ENCODE measurements at places on chromosomes 4 and X.

DNA sequence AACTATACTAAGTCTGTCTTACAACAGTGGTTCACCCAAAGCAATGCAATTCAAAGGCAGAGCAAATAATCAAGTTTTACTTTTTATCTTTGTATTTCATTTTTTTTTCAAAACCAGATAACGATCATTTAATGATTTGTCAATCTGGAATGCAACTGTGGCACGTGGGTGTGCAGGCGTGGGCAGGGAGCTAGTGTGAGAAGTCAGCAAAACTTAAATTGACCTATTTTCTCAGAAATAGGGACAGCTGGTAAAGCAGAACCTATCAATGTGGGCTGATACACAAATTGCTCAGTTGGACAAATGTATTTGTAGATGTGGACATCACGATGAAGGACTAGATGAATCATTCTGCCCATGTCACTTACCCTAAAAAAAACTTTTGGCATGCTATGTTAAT is 105.6 kb downstream of the CBLL2 start:
- no peak for DNase-seq

DNA sequence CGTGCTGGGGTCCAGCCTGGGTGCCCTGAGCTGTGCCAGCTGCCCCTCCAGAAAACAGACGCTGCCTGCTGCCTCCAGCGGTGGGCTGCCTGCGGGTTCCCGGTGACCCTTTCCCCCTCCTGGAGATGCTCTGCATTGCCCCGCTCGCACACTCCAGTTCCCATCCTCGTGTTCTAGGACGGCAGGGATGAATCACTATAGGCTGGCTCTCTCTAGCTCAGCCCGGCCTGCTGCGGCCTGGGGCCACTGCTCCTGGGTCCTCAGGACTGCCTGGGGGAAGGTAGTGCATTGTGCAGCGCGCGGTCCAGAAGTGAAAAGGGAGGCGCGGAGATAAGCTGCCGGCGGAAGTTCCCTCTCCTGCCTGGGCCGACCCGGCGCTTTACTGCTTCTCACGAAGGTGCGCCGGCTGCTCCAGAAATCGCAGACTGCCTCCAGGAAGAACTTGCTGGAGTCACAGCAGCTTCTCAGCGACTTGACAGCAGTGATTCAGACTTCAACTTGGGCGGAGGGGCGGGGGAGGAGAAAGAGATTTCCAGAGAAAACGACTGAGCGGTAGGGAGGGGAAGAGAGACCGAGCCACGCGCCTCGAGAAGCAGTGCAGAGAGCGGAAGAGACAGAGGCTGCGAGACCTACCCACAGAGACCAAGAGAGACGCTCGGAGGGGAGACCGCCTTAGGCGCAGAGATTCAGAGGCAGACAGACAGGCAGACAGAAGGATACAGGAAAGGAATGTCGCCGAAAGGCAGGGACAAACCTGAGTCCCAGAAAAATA is 6.7 kb upstream of the MSX1 start:
- peak; percentile 16 for DNase-seq

- no peak for DNase-seq
These were observed 303.7 kb downstream of the HNRNPD start for GRCh38 chr4:82069883-82070638.

DNA sequence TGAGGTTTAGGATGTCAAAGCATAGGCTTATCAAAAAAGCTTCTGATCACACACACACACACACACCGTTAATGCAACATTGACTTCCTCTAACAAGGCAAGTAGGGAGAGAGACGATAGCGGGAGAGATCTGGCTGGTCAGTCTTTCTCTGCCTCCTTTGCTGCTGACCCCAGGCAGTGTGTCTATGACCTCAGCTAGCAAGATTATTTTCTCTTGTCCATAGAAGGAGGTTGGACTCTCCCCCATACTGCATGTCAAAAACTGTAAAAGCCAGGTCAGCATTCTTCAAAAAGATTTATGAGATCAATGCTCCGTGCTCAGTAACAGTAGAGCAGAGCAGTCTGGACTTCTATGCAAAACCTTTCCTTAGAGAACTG is 63.5 kb upstream of the PGM2 start:
- no peak for DNase-seq

GRCh38 chrX:48636776-48637175 is 39.5 kb downstream of the WDR13 start:
- DNase-seq, result no peak

DNA sequence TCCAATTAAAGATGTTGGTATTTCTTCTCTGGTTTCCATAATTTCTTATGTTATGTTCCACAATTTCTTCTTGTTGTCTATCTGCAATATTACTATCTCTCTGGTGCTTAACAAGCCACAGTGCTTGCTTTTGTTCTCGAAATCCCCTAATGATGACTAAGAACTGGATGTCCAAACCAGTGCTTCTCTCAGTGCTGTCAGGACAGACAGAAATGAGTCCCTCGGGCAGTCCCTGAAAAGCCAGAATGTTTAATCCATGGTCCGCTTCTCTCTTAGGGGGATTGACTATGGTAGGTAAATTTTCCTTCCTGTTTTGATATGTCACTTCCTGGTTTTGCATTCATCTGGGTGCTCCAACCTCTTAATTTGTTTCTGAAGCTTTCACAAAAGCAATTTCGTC is 321.6 kb upstream of the PCDH10 start:
- DNase-seq, result no peak

- DNase-seq, result no peak
These were observed 71.3 kb upstream of the ANXA3 start for GRCh38 chr4:78480286-78480685.

DNA sequence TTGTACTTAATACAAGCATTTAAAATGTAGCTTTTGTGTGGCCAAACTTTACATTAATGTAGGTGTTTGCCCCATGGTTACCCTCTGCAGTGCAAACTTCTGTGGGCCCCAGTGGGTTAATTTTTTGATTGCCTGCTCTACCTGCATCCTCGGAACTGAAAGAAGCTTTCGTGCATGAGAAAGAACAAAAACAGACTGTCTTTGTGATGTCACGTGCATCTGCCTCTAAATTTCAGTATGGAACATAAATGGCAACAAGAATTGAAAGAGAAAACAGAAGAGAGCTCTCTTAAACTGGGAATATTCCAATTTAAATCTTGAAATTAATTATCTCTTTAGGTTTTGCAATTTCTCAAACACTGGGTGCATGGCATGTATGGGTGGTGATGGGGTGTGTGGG is 182.4 kb upstream of the LCORL start:
- DNase-seq, result no peak

GRCh38 chrX:128019218-128019617 is 33.0 kb downstream of the ACTRT1 start:
- no peak for DNase-seq

- DNase-seq, result no peak
These were observed 569 bp downstream of the RPS3A start for GRCh38 chr4:151099976-151100417.

GRCh38 chr4:46277165-46277951 is 112.6 kb downstream of the GABRA2 start:
- no peak for DNase-seq

DNA sequence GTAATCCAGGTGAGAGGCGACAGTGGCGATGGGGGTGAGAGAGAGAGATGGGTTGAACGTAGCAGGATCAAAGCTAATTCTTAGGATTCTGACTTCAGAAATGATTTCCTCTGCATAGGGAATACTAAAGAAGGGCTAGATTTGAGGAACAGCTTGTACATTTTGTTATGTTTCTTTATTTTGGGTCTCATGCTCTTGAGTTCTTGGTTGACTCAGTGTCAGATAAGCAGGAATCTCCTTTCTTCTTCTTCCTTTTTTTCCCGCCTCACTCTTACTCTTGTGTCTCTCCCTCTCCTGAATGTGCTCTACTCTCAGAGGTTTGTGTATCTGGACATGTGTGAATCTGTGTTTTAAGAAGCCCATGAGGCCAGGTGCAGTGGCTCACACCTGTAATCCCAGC is 36.4 kb downstream of the FAM193A start:
- no peak for DNase-seq

DNA sequence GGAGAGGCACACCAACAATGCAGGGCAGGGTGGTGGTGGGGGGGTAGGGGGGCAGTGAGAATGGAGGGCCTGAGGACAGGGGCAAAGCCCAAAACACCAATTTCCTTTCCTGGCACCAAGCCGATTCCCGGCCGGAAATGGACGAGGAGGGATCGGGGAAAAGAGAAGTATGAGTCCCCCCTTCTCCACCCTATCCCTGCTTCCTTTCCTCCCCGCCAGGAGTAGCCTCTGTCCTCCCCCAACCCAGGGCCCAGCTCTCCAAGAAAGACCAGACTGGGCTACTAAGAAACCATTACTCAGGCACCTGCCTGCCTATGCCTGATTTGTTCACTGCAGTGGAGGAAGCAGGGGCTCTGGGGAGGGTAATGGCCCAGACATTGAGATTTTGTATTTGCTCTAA is 402 bp downstream of the CCDC120 start:
- no peak for DNase-seq

DNA sequence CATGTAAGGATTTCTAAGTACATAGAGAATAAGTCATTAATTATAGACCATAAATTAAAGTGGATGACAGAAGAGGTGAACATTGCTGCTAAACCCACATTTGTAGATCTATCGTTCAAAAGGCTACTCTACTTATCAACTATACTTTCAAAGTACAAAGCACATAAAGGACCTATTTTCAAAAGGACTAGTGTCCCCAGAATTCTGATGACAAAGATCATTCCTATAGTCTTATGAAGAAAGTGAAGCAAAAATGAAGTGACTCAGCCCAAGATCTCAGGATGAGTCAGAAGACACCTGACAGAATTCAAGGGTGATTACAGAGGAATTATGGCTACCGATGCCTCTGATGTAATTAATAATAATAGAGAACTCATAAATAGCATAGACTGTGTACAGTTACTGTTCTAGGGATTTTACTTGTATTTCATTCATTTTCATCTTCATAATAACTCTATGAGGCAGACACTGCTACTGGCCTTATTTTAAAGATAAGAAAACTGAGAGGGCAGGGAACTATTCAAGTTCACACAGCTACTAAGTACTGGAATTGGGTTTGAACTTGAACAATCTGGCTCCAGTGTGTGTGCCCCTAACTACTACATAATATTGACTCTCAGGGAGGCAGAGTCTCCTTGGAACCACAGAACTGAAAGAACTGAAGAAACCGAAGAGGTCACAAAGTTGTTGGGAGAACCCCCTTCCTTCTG is 17.1 kb downstream of the USP46 start:
- DNase-seq, result no peak

DNA sequence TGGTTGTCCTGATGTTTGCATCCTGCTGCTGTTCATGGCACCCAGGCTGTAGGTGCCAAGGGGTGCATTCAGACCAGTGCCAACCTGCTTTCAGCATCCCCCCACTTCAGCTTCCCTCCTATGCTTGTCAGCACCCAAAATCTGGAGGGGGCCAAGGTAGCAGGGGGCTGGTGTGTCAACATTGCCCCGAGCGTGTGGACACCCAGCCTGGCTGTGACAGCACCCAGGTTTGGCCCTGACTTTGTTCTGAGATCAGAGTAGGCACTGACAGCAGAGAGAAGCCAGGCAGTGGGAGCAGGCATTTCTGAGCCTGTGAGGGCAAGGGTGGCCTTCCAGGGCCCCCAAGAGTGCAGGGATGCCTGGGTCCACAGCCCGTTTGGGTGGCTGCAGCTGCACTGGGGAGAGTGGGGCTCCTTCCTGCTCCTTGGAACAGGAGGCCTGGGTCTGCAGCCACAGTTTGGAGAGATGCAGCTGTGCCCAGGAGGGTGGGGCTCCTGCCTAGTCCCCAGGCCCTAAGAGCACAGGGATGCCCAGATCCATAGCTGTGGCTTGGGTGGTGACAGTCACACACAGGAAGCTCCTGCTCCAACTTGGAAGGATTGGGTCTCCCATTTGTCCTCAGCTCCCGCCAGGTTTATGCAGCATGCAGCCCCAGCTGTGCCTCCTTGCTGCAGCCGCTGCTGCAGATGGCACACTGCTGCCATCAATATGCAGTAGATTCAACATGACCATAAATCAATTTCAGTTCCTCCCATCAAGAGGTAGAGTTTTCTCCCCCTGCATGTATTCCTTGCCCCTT is 12.3 kb upstream of the PPM1K start:
- no peak for DNase-seq

DNA sequence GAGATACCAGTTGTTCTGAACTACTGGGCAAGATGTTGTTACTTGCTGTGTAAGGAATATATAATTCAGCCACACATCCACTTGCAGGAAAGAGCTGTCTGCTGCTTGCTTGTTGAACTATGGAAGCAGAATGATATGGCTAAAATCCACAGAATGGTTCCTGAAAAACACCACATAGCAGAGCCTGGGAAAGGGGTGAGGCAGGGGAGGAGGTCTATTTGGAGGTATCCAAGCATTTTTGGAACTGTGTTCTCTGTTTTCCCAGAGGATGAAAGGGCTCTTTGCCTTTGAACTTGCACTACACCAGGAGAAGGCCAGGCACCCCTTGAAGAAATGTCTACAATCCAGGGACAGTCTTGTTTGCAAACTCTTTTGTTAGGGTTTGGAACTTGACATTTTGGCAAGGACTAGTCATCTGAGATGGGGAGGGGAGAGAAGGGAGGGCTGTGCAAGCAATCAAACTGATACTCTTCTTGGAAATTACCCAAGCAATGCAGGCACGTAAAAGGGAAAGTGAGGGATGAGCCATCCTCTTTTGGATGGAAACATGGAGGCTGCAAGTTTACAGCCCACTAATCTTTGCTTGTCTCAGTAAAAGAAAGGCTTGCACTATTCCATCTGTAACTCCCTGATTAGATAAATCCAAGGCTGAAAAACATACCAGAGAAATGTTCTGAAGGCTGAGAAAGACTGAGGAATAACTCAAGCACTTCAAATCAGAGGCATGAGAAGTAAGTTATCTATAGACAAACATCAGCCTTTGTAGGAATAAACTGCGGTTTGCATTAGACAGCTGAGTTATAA is 141.0 kb downstream of the TSPAN5 start:
- DNase-seq, result no peak

GRCh38 chr4:113433536-113434246 is 327.8 kb downstream of the CAMK2D start:
- no peak for DNase-seq

DNA sequence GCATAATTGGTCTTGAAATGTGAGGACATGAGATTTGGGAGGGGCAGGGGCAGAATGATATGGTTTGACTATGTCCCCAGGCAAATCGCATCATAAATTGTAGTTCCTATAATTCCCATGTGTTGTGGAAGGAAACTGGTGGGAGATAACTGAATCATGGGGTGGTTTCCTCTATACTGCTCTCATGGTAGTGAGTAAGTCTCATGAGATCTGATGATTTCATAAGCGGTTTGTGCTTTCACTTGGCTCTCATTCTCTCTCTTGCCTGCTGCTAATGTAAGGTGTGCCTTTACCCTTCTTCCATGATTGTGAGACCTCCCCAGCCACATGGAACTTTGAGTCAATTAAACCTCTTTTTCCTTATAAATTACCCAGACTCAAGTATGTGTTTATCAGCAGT is 2595.9 kb downstream of the PCDH7 start:
- no peak for DNase-seq

- DNase-seq, result peak; percentile 14
These were observed at the start of gene GLRA3 for GRCh38 chr4:174828845-174829701. GLRA3 (minus strand) TSS chr4:174829247; CDS start chr4:174828811, 436 bp downstream.

DNA sequence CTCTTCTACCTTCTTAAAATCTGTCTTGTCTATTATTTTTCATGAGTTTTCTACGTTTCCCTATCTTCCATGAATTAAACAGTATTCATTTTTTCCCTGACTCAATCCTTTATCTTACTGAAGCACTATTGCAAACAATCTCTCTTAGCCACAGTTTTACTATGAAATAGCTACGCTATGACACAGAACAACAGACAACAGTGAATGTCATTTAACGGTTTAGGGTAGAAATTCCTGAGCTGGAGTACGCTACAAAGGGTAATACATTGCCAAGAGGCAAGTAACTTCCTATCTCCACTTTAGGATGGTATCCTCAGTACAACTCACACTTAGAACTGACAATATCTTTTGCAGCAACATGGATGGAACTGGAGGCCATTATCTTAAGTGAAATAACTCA is 552.6 kb downstream of the INPP4B start:
- DNase-seq, result no peak

- no peak for DNase-seq
These were observed 1.8 kb downstream of the SH3BP2 start for GRCh38 chr4:2794486-2795299.

Measured in amniotic stem cell (primary cell).